CD4-positive, alpha-beta memory T cell (primary cell): ENCODE measurements at places on chromosomes 5 and 9. TPM values are rescaled to one million over a fixed set of nuclear protein-coding genes. Genes with fewer than 3 reads are reported as not detected.

DNA sequence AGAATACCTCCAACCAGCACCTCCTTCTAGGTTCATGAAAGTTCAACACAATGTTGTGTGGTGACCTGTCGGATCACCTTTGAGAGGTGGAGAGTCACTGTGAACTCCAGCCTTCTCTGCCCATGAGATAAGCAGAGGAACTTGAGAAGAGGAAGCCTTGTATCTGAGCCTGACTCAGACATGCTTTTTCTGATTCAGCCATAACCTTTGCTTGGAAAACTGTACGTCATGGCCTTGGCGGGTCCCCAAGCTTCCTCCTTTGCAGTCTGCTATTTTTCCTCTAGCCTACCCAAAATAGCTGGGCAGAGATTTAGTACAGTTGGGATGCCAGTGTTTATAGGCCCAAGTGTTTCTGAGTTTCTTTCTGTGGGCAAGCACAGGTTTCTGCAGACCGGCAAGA, 274.7 kb downstream of the CETN3 start:
- no peak for DNase-seq

GRCh38 chr9:38043931-38044623, 24.9 kb downstream of the SHB start:
- no peak for DNase-seq

GRCh38 chr9:122053567-122054350, 39.3 kb downstream of the TTLL11 start:
- no peak for DNase-seq

GRCh38 chr5:158752656-158752973, 347.1 kb downstream of the EBF1 start:
- DNase-seq: no peak

GRCh38 chr5:54832045-54832444, 153.3 kb downstream of the ESM1 start:
- DNase-seq: no peak

GRCh38 chr5:31854181-31855133, 215.5 kb downstream of the PDZD2 start:
- DNase-seq: no peak

DNA sequence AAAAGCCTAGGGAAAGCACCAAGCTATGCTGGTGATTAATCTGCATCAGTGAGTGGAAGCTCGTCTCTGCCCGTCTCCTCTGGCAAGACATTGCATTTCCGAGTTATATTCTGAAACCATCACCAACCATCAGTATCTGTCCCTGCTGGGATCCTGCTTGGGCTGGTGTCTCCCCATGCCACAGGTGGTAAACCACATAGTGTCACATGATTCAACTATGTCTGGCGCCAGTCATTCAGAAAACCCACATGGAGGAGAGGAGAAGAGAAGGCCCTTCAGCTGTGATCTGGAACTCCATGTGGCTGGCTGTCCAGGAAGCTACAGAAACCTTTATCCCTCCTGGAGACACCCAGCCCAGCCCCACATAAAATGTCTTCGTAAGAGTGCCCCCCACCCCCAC, 4.8 kb downstream of the IL9 start:
- no peak for DNase-seq

- DNase-seq: no peak
Observed at GRCh38 chr5:124718380-124718789, 28.1 kb downstream of the ZNF608 start.

DNA sequence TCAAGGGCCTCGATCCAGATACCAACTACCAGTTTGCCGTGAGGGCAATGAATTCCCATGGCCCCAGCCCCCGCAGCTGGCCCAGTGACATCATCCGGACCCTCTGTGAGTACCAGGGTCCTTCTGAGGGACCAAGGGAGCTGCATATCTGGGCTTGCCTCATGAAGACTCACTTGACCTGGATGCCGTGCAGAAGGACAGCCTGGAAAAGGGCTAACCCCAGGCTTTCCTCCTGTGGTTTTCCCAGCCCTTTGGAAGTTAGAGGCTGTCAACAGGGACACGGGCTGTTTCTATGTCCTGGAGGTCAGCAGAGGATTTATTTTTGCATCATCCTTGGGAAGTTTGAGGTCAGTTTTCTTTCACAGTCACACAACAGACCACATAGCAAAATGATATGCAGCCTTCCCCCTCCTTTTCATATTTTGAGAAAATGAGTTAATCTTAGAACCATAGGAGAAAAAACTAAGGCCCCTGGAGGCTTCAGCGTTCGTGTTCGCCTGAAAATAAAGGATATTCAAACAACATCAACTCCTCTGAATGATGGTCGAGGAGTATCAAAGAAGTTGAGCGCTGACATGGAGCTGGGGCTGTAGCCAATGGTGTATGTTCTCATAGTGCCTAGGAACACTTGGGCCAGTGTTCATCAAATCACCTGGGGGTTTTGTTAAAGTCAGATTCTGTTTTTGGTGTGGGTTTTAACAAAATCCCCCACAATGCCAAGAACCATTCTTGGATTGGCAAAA, 112.2 kb downstream of the EGFLAM start:
- DNase-seq: no peak

DNA sequence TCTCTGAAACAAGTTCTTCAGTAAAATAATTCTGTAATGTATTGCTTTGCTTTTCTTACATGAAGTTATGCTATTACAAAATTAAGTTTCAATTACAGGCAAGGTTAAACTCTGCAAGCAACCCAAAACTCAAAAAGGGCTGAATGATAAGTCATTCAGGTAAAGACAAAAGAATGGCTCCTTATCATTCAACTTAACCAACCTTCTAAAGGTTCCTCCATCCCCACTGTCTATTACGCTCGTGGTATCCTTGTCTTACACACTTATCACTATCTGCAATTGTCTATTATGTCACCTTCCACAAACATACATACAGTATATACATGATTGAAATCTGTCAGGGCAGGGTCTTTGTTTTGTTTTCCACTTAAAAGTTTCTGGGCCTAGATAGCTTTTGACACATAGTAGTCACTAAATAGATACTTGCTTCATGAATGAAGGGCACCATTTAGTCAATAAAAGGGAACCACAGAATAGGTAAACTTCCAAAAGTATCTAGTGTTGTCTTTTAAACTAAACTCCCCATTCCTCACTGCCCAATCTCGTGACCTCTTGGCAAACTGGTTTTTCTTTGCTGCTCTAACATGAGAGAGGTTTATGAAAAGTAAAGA, 6.9 kb downstream of the RPL37 start:
- no peak for DNase-seq

Gene FSTL4
- polyA plus RNA-seq: not detected

Gene NSG2
- not detected for polyA plus RNA-seq

Gene PCDHB3
- not detected for polyA plus RNA-seq

Gene TMOD1
- 2.1 TPM for polyA plus RNA-seq
